ENCODE measurements at places on chromosomes 13 and 19.

DNA sequence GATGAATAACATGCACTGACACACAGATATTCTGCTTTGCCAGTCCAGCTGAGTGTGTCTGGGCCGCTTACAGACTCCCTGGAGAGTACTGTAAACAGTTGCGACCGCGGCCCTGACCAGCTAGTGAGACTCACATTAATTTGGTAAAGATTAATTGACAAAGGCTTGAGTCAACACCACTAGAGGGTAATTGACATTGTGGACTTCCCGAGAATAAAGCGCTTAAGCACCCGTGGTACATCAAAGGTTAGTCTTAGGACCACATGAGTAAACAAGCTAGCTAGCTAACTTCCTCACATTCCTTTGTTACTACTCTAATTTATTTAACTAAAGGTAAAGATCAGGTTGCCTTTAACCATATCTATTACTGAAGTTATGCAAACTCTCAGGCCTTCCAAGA is 624.4 kb upstream of the ARGLU1 start:
- no peak for DNase-seq

DNA sequence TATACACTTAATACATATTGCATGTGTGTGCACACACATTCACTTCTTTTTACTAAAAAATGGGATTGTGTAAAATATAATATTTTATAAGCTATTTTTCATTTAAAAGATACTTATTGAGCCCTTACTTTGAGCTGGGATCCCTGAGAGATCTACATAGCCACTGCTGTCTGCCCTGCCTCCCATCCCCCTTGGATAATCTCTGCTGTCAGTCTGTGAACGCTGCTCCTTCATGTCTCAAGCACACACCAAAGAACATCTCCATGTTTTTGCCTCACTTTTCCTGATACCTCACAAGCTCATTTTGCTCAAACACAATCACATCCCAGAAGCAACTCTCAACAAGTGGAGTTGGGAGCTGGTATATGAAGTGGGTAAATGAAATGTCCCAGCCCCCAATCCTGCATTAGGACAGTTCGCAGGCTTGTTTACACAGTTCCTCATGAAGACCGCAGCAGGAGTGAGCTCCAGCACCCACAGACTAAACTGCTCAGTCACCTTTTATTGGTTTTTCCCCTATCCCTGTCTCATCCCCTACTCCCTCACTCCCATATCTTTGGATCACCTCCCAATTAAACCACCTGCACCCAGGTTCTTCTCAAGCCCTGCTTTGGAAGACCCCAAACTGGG is 108.3 kb upstream of the FRY start:
- DNase-seq: no peak

- DNase-seq: no peak
Observed at GRCh38 chr13:113564331-113565023, 20.1 kb upstream of the TFDP1 start.

DNA sequence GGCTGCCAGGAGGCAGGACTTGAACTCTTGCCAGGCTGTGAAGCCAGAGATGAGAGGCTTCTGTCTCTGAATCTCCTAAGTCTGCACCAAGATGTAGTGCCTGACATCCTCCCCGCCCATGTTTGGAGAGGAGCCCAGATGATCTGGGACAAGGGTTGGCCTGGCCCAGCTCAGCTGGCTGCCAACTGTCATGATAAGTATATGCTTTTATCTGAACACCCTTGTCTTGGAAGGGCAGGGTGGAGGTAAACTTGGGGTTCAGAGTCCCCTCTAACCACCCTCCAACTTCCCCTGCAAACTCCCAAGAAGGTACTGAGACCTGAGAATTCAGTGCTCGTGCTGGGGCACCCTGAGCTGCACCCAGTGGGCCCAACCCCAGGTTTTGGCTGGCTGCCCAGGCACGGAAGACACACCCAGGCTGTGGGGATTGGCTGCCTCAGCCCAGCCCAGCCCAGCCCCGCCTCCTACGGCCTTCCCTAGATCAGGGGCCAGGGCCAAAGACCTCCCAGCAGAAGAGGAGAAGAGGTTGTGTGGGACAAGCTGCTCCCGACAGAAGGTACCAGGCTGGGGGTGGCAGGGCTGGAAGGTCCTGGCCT is at the start of gene CYP4F12:
CYP4F12 (plus strand) TSS at position 508 of the 596 bp plus-strand sequence. CDS start 443 bp downstream, outside the sequence.
- no peak for DNase-seq

DNA sequence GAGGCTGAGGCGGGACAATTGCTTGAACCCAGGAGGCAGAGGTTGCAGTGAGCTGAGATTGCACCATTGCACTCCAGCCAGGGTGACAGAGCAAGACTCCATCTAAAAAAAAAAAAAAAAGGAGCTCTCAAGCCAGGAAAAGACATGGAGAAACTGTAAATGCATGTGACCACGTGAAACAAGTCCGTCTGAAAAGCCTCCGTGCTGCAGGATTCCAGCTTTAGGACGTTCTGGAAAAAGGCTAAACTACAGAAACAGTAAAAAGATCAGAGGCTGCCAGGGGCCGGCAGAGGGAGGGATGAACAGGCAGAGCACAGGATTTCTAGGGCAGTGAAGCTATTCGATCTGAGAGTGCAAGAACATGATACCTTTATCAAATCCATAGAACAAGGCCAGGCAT is 40.7 kb upstream of the NDUFS7 start:
- DNase-seq: no peak

DNA sequence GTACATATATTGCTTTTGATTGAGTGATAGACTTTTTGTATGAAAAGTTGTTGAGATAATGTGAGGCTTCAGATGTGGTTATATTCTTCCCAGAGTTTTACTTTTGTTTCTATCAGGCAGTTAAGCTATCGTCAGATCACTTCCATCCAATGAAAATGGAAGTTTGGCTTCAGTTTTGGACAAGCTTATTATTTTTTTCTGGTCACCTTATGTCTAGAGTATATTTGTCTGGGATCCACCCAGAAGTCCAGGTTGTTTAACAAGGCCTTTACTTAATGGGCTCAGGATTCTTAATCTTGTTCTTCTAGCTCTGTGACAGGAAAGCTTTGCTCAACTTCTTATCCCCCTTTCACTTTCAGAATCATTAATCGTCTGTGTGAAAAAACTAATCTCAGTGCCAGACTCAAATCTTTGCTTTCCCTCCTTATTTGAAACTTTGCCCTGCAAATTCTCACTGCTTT is 150.9 kb downstream of the PDS5B start:
- DNase-seq: no peak

DNA sequence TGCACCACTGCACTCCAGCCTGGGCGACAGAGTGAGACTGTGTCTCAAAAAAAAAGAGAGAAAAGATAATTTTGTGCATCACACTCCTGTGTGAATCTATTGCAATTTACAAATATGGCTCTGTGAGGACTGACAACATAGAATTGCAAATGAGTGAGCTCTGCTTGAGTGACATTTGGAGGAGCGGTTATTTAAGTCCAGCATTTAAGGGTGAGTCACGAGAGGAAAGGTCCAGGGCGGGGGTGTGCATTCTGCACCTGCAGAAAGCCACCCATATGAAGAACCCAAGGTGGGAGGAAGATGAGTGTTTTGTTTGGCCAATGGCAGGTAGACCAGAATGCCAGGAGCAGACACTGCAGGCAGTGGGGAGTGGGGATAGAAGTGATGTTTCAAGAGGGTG is 58.5 kb downstream of the DGKH start:
- no peak for DNase-seq

- DNase-seq: no peak
Observed at GRCh38 chr13:48081739-48082138, 13.2 kb downstream of the MED4 start.

GRCh38 chr19:16794456-16795441 is 34.4 kb upstream of the SIN3B start:
- no peak for DNase-seq

DNA sequence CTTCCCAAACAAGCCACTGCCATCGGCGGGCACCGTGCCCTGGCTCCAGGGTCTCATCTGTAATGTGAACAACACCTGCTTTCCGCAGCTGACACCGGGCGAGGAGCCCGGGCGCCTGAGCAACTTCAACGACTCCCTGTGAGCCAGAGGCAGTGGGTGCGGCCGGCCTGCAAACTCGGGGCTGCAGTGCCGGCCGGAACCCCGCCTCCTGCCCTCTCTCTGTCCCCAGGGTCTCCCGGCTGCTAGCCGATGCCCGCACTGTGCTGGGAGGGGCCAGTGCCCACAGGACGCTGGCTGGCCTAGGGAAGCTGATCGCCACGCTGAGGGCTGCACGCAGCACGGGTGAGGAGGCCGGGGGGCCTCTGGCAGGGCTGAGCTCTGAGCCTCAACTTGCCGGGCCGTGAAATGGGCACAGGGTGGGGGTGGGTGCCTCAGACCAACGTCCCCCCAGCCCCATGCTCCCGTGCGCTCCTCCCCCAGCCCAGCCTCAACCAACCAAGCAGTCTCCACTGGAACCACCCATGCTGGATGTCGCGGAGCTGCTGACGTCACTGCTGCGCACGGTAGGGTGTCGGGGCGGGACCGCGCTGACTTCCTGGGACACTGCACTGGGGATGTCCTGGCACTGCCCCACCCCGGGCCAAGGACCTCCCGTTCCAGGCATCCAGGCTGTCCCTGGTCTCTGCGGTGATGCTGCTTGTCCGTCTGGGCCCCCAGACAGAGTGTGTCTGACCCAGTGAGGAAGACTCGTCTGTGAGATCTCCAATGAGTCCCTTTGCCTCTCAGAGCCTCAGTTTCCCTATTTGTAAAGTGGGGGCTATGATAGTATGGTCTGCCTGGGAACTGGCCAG is 2.2 kb downstream of the ABCA7 start:
- DNase-seq: no peak

DNA sequence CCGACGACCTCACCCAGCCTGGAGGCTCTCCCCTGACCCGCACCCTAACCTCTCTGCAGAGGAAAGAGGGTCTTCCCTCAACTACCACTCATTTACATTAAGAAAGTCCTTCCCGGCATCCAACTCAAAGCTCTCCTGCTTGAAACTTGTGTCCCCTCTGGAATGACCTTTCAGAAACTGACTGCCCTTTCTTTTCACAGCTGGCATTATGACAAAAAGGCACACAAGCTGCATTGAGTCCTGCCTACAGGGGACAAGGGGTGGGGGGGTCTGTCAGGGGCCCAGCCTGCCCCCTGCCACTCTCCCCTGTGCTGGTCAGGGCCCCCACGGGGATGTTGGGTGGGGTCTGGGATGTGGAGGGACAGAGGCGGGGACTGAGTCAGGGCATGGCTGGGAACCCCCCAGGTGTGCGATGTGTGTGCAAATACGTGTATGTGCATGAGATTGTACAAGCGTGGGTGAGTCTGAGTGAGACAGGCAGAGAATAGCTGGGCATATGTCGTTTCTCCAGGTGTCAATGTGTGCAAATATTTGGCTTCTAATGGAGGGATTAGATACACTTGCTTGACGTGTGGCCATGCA is 2.0 kb downstream of the COL5A3 start:
- no peak for DNase-seq

DNA sequence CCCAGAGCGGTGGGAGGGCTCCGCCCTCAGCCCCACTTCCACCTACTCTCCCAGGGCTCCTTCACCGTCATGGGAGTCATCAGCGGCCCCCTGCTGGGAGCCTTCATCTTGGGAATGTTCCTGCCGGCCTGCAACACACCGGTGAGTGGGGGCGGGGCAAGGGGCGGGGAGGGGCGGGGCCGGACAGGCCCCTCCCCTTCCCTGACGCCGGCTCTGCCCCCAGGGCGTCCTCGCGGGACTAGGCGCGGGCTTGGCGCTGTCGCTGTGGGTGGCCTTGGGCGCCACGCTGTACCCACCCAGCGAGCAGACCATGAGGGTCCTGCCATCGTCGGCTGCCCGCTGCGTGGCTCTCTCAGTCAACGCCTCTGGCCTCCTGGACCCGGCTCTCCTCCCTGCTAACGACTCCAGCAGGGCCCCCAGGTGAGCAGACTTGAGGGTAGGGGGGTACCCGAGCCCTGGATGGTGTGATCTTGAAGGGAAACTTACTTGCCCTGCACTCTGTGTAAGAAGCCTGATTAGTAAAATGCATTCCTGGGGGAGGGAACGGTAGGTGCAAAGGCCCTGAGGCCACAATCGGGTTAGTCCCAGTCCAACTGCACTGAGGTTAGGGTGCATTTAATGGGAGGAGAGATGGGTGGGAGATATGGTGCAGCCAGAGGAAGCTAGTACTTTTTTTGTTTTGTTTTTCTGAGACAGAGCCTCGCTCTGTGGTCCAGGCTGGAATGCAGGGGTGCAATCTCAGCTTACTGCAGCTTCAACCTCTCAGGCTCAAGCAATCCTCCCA is 12.1 kb downstream of the SLC5A5 start:
- DNase-seq: no peak

GRCh38 chr13:109651311-109651710 is 135.1 kb downstream of the IRS2 start:
- no peak for DNase-seq

Measured in AG09309 (cell line).